Amniotic epithelial cell (primary cell): ENCODE measurements at places on chromosomes 16 and 17.

DNA sequence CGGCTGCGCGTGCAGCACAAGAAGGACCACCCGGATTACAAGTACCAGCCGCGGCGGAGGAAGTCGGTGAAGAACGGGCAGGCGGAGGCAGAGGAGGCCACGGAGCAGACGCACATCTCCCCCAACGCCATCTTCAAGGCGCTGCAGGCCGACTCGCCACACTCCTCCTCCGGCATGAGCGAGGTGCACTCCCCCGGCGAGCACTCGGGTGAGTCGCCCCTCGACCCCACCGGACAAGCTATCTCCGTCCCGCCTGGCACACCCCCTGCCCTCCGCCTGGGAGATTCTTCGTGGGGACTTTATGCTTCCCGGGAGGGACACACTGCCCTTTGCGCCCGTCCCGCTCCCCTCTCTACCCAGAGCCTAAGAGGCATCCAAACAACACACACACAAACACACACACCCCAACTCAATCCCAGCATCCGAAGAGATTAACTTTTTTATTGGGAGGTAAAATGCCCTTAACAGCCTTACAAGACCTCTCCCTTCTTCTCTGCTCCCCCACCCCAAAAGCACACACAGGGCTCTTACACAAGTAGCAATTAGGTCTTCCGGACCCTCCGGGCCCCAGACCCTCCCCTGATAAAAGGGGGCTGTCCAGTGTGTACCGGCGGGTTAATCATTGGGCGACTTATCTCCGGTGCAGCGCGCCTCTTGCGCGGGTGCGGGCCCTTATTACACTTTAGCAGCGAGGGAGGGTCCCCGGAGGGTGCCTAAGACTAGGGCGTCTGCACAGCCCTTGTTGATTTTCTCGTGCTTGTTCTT is 2.1 kb downstream of the SOX9 start:
- peak; percentile 73 for DNase-seq

DNA sequence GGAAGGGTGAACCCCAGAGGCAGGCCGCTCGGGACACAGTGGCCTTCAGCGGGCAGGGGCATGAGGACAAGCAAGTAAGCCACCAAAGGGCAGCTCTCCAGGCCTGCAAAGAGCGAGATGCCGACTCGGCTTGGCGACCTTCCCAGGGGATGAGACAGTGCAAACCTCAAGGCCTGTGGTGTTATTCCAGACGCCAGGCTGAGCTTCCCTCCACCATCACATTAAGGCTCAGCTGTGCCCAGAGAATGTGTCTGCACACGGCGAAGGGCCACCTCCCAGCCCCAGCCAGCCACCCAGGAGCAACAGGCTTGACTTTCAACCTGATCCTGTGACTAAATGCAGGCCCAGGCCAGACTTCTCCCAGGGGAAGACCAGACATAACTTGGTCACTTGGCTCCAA is 251.4 kb downstream of the SOX9 start:
- DNase-seq = peak; percentile 58

GRCh38 chr17:62194401-62194800 is 129.3 kb upstream of the MED13 start:
- no peak for DNase-seq

DNA sequence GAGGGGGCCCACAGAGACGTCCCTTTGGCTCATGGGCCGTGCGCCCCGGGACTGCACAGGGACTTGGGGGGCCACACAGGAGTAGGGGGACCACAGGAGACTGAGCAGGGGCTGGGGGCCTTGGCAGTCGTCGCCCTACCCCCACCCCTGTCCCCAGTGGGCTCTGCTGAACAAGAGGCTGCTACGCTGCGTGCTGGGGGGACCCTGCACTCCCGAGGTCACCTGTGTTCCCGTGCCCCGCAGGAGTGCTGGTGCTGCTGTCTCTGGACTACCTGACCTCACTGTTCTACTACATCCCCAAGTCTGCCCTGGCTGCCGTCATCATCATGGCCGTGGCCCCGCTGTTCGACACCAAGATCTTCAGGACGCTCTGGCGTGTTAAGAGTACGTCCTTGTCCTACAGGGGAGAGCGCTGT is 14.4 kb upstream of the RNF213 start:
- DNase-seq = no peak

- DNase-seq = no peak
Observed at GRCh38 chr16:10566613-10567012, 13.8 kb downstream of the EMP2 start.

DNA sequence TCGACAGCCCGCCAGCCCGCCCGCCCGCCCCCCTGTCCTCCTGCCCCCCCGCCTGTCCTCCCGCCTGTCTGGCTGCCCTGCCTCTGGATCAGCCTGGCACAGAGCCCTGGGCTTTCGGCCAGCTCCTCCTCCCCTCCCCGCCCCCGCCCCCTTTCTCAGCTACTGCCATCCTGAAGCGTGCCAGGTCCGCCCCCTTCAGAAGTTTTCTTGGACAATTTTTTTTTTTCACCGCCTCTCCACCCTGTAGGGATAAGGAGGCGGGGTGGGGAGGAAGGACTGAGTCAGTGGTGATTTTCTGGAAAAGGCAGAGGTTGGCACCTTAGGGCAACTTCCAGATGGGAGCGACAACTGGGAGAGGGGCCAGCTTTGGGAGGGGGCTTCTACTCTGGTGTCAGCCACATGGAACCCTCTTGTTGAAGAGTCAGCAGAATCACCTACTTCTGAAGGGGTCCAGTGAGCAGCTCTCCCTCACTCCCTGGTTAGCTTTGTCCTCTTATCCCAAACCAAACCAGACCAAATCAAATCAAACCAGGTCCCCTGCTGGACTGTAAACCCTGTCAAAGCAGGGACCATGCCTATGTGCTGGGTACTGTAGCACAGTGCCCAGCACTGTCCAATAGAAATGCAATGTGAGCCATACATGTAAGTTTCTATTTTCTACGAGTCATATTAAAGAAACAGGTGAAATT is 19.7 kb downstream of the IGF2BP1 start:
- DNase-seq = peak; percentile 82

DNA sequence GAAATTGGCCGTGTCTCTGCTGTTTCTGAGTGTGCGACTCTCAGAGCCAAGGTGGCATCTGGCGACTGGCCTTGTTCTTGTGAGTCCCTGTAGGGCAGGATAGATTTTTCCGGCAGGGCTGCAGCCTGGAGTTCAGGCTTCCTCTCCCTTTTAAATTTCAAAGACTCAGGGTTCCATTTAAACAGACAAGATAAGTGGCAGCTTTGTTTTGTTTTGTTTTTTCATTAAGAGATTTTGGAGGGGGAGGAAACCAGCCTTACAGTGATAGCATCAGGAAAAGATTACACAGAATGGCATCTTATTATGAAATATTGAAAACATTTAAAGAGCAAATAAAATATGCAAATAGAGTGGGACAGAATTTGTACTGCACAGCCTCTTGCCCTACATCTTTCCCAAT is 151.3 kb downstream of the RPTOR start:
- DNase-seq = peak; percentile 20

DNA sequence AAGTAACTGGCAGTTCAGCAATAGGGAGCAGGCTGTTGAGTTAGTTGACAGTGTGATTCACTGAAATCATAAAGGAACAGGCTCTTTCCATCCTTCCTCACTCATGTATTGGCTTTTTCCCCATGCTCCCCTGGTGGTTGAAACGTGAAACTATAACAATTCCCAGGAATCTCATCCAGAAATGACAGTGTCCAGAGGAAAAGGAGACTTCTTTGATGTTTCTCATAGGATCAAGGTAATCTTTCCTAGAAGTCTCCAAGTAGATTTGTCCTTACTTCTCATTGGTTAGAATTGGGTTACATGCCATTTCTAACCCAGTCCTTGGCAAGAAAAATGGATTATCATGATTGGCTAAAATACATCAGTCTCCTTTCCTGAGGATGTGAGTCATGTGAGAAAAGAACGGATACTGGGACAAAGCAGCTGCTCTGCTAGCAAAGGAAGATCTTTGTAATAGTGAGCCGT is 14.4 kb downstream of the TTC19 start:
- peak; percentile 77 for DNase-seq

DNA sequence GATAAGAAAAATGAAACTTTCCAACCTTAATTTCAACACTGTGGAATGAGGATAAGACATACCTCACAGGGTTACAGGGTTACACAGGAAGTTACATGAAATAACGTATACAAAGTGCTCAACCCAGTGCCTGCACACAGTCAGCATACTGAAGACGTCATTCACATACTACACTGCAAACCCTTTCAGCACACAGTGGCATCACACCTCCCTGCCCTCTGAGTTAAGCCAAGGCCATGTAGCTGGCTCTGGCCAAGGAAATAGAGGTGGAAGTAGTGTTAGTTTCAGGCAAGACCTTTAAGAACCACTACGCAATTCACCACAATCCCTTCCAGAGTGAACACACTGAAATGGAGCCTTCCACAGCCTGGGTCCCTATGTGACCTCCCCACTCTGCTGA is 46.6 kb upstream of the GSG1L start:
- DNase-seq = peak; percentile 68

DNA sequence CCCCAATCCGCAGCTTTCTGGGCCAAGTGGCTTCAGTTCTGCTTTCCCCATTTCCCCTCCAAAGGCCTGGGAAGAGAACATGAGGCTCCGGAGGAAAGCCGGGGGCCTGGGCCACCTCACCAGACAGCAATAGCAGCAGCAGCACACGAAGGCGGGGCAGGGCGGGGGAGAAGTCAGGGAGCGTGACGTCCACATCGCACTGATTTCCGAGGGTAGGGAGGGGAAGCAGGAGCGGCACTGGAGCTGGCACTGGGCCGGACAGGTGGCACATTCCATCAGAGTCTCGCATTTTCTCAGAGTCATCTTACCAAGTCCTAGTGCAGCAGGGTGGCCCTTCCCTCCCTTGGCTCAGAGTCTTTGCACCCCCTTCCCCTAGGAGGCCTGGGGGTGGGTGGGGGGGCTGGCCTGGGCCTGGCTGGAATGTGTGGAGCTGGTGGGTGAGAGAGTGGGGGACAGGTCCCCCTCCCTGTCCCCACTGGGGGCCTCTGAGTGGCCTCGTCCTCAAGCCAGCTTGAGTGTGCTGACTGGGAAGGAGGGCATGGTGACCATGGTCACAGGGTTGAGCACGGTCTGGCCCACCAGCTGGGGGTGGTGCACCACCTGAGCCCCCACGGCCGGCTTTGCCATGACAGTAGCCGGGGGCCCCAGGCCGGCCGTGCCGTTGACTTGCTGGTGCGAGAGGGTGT is 14.3 kb downstream of the MNT start:
- DNase-seq = no peak

GRCh38 chr17:14337596-14338079 is 36.8 kb downstream of the HS3ST3B1 start:
- no peak for DNase-seq

DNA sequence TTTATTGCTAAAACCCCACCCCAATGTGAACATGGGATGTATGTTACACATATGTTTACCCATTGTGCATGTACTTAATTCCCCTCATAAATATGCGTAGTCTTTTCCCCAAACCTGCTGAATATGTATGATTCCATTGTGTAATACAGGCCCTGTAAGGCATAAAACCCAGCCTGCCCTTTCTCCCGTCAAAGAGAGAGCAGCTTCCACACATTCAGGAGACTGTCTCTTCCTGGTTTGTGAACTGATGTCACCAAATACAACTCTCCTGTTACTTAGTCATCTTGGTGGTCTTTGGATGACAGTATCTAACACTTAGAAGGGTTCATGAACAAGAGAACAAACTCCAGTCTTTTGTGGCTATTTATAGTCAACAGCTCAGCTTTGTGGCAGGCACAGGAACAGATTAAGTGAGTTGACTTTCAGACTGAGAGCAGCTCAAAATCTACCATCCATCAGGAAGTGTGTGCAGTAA is 24.7 kb upstream of the TMC7 start:
- DNase-seq = no peak

DNA sequence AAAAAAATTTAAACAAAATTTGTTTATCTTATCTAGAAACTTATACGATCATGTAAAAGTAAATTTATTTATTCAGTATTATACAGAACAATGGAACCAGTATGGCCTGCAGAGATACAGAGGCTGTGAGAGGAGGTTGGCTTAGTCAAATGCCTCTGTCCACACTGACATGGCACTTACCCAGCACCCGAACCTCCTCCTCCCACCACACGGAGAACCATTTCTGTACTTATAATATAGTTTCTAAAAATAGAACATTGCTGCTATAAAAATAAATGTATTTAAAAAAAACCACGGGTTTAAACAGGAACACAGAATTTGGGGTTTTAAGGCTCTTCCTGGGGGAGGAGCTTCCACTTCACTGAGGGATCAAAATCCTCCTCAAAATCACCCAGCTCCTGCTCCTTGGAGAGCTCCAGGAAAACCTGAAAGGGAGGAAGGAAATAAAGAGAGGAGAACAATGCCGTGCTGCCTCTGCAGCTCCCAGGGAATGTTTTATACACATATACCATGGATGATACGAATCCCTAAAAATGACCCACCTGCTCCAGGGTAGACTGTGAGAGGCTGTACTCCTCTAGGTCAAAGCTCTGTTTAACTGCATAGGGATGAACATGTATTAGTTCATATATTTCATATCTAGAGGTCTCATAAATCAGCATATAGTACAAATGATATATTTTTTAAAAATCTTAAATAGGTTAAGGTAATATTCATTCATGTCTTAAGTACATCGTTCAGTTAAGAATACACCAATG is 87.3 kb downstream of the ABCA8 start:
- DNase-seq = no peak

DNA sequence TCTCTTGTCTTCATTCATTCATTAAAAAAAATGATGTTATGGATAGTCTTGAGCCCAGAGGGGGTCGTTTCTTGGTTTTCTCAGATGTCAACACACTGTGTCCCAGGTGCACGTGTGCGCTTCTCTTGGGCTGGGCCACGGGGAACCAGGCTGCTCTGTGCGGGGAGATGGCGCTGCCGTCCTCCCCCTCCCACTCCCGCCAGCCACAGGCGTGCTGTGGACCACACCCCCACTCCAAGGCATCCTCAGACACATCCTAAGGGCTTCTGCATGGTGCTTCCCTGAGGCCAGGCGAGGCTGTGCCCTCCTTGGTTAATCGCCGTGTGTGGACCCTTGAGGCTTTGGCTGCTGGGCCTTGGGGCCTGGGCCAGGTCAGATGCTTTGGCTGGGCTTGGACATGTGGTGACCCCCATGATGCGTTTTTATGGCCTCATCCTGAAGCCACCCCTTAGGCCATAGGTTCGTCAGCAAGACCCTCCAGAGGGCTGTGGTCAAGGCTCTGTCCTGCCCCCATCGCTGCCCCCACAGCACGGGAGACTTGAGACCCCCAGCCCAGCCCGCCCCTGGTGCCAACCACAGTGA is 245.7 kb upstream of the CIBAR2 start:
- DNase-seq = no peak

- no peak for DNase-seq
Observed at GRCh38 chr17:2571523-2572303, 21.7 kb upstream of the PAFAH1B1 start.

DNA sequence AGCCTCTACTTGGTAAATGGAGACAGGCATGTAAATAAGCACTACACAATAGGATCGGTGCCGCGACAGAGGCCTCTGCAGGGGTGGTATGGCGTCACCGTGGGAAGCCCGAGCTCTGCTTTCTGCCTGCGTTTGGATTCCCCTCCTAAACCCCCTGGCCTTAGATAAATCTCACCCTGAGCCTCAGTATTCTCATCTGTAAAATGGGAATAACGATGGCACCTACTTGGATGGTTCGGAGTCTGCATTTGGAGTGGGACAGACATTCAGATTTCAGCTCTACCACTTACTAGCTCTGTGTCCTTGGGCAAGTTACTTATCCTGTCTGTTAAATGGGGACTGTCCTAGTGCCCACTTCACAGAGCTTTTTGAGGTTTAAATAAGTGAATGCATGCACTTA is 42.8 kb upstream of the TNRC6A start:
- DNase-seq = no peak
